ENCODE measurements at places on chromosomes 7 and 10. TPM values are rescaled to one million over a fixed set of nuclear protein-coding genes. Genes with fewer than 3 reads are reported as not detected.

GRCh38 chr10:19325581-19325980 is 277.0 kb downstream of the MALRD1 start:
- DNase-seq, result no peak

DNA sequence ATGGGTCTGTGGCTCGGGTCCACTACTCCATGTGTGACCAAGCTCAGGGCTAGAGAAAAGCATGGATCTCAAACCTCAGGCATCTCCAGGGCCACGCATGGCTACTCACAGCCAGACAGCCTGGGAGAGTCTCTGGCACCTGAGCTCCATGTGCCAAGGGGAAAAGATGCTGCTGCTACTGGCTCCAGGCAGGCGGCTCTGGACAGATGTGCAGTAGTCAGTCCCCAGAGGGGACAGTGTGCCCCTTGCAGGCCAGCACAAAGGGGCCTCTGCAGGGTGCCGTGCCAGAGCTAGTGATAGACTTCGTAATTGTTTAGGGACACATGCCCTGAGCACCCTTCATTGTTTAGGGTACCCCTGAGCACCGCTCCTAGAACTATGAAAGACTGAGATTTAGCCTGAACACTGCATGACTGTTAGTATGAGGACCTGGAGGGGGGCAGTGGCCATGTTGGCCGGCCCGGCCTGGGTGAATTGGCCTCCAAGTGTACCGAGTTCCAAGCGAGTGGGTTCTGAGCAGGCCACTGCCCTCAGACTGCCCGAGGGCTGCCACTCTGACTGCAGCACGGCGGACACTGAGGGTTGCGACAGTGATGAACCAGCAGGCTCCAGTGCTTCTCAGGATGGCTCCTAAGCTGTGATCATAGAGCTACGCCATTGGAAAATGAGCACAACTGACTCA is 80.7 kb downstream of the TCERG1L start:
- DNase-seq, result no peak

DNA sequence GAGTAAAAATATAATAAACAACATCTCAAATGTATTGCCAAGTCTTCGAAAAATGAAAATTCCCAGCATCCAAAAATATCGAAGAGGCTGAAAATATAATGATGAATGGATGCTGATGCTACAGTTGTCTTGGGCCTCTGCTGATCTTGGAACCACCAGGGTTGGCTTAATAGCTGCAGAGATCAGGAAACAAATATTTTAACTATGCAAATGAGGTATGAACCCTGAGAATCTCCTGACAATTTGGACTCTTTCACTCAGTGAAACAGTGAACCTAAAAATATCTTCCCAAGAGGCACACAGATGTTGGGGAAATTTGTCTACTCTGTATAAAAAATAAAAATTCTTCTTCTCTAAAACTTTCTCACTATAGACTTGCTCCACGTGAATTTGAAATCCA is 97.7 kb upstream of the EGFR start:
- DNase-seq, result no peak

GRCh38 chr7:127896659-127897058 is 134.6 kb downstream of the LRRC4 start:
- DNase-seq, result no peak

DNA sequence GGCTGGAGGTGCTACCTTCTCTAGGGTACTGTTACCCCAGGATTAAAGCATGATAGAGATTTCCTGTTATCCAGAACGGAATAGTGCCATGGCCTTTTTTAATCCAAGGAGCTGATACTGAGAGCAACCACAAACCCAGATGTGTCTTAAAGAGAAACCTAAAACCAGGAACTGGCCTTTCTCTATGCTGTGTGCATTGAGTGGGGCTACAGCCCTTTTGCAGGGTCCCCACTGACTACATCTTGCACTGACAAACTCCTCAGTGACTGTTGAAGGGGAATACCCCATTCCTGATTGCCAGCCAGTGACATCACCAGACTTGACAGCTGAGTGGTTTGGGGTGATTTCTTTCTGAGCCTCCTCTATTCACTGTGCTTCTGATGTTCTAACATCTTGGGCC is 81.9 kb upstream of the CAPZA2 start:
- DNase-seq, result no peak

DNA sequence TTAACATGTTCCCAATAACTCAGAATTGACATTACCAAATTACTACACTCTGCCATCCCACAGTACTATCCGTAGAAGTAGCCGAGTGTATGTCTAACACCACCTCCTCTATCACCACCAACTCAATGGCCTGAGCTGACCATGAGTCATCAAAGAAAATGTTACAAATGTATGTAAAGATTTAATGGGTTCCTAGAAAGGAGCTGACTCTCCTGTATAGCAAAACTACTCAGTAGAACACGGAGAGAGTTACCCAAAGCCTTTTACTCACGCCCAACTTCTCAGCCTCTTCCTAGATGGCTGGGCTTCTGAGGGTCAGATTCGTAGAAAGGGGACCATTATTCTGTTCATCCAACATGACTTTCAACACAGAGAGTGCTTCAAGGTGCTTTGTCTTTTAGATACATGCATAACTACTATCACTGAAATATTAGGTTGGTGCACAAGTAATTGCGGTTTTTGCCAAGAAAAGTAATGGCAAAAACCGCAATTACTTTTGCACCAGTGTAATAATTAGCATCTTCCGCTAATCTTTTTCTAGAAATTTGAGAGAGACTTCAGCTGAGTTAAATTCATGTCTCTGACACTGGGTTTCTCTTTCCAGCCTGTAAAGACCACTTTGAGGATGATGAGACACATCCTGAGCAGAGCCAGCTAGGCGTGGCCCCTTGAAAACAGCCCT is 24.0 kb upstream of the NANOS1 start:
- DNase-seq, result no peak

The AS3MT gene
- 18.8 TPM for polyA plus RNA-seq

The FAM13C gene
- 8.0 TPM for polyA plus RNA-seq

DNA sequence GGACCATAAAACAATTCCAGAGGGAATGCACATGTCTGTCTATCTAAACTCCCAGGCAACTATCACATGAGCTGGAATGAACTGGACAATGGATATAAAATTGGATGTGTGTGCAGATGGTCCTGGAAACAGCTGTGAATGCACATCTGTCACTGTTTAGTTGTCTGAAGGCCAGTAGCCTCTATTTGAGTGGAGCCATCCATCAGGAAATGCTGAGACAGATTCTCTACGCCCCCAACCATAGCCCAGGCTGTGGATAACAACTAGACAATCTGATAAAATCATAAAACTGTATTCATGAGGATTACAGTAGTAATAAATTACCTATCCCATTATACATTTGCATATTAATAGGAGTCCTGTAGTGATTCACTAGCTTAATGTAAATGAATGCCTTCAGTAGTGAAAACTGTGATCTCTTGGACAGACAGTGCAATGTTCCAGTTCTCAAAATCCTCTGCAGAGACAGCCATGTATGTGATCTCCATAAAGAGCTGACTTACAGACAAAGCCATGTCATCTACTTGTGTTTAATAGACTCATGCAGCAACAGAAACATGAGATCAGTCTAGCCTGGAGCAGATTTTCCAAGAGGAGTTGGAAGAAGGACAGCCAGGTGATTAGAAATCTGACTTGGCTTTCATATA is 907.6 kb downstream of the KCNMA1 start:
- no peak for DNase-seq

The OR9A2 gene
- not detected for polyA plus RNA-seq

The WNT2 gene
- polyA plus RNA-seq, result 1.2 TPM

GRCh38 chr10:104303594-104304355 is 34.5 kb downstream of the ITPRIP start:
- no peak for DNase-seq

- DNase-seq, result no peak
These were observed 14.9 kb downstream of the TMEM273 start for GRCh38 chr10:49173201-49173772.

The SNX10 gene
- polyA plus RNA-seq, result 26.1 TPM

DNA sequence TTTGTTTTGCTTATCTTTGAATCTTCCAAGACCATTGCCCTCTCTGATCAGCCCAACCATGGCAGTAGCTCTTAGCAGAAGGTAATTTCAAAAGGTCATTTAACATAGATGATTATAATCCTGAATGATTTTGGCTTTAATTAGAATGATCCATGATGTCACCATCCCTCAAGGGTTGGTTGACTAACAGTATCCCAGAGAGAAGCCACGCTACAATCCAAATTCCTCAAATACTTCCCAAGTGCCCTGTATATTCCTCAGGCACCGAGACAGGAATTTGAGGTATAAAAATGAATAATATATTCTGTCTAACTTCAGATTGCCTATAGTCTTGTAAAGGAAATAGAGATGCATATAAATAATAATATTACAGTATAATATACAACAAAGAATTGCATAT is 42.1 kb upstream of the TMEM196 start:
- no peak for DNase-seq

The RNLS gene
- 6.8 TPM for polyA plus RNA-seq

The ST8SIA6 gene
- polyA plus RNA-seq, result 0.67 TPM

The ANKRD30A gene
- not detected for polyA plus RNA-seq

DNA sequence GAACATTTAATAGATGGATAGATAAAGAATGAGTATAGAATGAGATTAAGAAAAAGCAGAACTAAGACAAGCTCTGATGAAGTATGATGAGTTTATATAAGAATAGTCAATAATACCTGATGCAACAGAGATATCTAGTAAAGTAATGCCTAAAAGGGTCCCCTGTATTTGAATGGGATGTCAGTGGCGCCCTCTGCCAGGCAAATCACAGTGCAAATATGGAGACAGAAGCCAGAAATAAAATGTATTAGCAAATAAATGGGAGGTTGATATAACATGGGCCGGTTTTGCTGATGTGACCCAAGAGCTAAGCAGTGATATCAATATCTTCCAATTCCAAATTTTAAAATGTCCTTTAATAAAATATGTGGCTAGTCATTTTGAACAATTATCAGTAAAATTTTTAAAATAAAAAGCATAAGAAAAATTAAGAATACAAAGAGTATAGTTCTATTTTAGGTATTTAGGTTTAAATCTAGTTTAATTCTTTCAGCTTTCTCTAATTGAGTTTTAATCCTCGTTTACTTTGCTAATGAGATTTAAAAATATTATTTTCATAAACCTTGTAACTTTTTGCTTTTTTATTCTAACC is 62.6 kb downstream of the ADK start:
- DNase-seq, result no peak

DNA sequence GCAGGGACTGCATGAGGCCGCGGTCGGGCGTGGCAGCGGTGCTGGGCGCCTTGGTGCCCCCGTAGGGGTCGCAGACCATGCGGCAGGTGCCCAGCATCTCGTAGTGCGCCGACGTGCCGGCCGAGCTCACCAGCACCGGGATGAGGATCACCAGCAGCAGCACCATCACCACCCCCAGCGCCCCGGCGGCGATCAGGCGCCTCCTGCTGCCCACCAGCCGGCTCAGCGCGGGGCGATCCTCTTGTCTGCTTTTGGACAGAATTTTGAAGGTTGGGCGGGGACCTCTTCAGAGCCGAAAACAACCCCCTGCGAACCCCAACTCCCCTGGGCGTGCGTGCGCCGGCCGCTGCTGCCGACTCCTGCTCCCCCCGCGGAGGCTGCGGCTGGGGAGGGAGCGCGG is 779 bp downstream of the C1QL3 start:
- no peak for DNase-seq

The CTAGE15 gene
- 0.44 TPM for polyA plus RNA-seq

The NRBF2 gene
- 28.3 TPM for polyA plus RNA-seq

The CXCL12 gene
- polyA plus RNA-seq, result 471 TPM

The CYP26C1 gene
- 0.06 TPM for polyA plus RNA-seq

DNA sequence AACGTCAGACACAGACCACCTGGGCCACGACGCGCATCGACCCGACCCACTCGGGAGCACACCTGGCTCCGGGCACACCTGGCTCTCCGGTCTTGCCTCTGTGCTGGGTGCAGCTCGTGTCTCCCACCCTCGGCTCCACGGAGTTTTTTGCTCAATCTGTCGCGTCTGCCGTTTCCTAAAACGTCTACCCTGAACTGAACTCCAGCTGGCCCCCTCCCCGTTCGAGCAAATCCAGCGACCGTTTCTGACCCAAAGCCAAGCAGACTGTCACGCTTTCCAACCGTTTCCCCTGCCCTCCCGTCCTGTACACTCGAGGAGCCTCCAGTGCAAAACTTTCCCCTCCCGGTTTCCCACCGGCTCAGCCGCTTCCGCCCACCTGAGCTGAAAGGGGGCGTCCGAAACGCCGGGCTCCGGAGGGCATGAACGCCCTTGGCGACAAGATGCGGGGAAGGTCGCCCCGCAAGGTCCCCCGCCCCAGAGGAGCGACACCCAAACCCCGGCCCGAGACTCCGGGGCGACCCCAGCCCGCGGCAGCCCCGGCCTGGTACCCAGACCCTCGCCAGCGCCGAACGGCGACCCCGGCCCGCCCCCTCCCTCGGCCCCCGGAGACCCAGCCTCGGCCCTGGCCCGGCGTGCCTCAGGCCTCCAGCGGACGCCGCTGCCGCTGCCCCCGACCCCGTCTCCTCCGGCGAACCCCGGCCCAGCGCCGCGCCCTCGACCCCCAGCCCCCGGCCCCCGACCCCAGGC is 557 bp downstream of the CYTH3 start:
- DNase-seq, result no peak

GRCh38 chr10:113099431-113100183 is 149.6 kb downstream of the TCF7L2 start:
- DNase-seq, result peak; percentile 58

The TEX47 gene
- not detected for polyA plus RNA-seq

- no peak for DNase-seq
These were observed 565 bp downstream of the STRIP2 start for GRCh38 chr7:129434675-129435318.

- DNase-seq, result no peak
These were observed 150.8 kb downstream of the SGMS1 start for GRCh38 chr10:50472914-50473313.

- no peak for DNase-seq
These were observed 2.0 kb downstream of the CYP26C1 start for GRCh38 chr10:93062514-93063143.

DNA sequence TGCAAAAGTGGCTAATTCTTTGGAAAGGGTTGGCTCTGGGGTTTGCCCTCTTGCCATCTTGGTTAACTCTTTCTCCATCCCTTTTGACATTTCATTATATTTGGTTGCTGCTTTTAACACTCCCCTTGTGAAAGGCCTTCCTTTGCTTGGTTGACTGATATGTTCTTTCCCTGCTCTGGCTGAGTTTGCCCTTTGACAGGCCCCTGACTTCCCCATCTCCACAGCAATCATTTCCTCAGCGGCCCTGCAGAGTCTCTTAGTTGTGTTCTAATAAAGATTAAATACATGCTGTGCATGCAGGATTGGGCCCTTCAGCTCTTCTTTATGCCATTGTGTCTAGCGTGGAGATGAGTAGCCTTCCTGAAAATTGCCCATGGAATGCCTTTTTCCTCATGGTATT is 84.5 kb upstream of the CSTF2T start:
- DNase-seq, result no peak
